Activated CD4-positive, alpha-beta T cell treated with anti-CD3 and anti-CD28 coated beads, Interleukin-2, amount 50 U/mL, for 48 hours (primary cell): ENCODE measurements at places on chromosomes 1 and 21.
A peak's percentile ranks its signal among the peaks of the same experiment; 100 is the strongest.

DNA sequence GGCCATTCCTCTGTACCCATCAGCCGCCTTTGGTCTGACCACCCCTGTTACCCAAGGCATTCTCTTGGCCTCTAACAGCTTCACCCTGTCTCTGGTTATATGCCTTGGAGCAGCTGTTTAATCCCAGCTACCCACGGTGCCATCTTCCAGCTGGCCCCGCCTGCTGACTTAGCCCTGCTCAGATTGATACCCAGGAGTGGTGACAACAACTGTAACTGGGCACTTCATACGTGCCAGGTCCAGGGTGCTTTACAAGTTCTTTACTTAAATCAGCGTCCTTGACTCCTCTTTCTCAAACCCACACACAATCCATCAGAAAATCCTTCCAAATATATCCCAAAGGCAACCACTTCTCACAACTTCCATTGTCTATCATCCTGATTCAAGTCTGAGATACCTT, 37.2 kb upstream of the HMGB4 start:
- DNase-seq = no peak

- DNase-seq = no peak
These were observed 17.2 kb upstream of the BEND5 start for GRCh38 chr1:48793863-48794262.

- no peak for DNase-seq
These were observed 48.4 kb upstream of the NR5A2 start for GRCh38 chr1:199979071-199979470.

DNA sequence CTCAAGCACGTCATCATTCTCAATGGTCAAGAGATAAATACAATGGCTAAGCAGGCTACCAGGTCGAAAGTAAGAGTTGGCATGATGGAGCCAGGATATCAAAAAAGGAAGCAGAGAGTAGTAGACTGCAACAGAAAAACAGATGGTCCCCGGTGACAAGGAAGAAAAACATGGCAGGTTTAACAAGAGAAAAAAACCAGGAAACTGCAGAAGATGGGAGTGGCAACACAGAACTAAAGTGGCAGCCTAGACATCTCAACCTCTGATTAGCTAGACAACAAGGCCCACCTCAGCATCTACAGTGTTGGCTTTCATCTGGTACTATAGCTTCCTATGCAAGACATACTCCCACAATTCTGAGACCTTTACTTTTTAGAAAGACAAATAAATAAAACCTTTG, 3.1 kb downstream of the UBR4 start:
- no peak for DNase-seq

DNA sequence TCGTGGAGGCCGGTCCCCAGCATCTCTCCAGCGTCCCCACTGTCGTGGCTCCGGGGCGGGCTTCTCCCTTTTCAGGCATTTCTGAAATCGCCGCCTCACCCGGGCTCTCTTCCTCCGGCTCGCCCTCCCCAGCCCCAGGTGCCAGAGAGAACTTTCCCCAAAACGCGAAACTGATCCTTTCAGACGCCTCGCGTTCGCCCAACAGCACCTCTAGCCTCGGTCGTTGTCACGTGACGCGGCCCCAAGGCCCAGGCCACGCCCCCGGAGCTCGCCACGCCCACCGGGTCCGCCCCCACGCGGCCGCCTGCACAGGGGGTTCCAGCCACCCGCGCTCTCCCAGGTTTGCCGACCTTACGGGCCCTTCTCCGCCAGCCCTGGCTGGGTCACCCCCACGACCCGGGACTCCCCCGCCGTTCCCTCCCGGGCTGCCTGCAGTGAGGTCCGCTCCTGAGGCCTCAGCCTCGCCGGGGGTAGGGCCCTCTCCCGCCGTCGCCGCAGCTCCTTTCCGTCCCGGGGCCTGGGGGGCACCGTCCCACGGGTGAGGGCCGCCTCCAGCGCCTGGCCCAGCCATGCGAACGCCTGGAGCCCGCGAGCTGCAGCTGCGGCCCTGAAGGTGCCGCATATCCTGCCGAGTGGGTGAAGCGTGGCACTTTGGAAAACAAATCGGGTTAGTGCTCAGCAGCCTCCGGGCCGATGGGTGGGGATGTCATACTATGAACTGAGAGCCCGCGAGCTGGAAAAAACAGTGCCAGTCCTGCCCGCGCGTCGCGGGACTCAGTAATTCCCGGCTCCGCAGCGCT, 21.0 kb downstream of the H3-3A start:
- DNase-seq = peak; percentile 95

- no peak for DNase-seq
These were observed 91.5 kb upstream of the ETS2 start for GRCh38 chr21:38714039-38714817.

GRCh38 chr1:25766721-25767436, 33.1 kb upstream of the SELENON start:
- DNase-seq = no peak

GRCh38 chr1:223225481-223225880, 82.4 kb upstream of the TLR5 start:
- DNase-seq = no peak

DNA sequence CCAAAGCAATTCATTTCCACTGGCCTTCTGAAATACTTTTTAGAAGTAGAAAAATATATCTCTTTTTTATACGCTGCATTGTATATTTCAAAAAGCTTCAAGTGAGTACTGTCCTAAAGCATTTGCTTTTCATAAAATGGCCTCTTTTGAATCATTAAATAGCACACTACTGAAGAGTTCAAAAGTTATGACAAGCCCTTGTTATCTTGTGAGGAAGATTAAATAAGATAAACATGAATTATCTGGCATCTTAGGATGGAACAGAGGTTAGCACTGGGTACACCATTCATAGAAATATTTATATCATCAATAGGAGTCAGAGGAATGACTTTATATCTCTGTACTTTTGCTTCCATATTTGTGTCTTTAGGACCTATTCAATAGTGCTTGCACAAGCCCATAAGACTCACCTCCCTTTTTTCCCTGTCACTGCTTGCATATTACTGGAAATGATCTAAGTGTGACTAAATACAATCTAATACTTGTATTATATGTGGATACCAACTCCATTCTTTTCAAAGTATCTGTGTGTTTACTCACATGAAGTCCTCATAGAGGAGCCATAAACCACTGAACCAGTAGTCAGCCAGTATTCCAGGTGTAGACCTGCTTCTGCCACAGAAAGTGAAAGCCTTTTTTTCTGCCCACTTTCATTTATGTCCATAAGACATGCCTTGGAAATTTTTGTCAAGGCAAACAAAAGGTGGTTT, 274.2 kb upstream of the C1orf105 start:
- DNase-seq = no peak

DNA sequence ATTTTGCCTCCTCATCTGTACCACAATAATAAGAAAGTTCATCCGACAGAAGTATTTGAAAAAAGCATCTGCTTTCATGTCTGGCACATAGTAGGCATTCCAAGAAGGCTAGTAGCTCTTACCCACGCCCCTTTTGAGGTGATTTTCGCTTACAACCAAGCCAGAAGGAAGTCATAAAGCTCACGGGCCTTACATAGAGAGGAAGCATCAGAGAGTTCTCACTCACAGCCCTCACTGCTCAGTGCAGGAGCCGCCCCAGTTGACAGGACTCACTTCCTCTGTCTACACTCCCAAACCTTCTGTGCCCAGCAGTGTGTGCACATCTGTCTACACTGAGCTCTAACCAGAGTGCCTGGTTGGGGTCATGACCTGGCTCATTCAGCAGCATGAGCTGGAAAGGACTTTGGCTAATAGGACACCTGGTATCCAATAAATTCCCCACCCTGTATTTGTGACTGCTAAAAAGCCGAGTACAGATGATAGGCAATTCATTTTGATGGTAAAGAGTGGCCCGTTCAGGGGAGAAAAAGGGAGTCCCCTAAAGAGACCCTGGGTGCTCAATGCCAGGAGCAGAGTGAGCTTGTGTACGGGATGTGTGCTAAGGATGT, 36.8 kb upstream of the DUSP10 start:
- peak; percentile 34 for DNase-seq

- DNase-seq = no peak
These were observed 248.9 kb downstream of the PLPP3 start for GRCh38 chr1:56330391-56331026.

DNA sequence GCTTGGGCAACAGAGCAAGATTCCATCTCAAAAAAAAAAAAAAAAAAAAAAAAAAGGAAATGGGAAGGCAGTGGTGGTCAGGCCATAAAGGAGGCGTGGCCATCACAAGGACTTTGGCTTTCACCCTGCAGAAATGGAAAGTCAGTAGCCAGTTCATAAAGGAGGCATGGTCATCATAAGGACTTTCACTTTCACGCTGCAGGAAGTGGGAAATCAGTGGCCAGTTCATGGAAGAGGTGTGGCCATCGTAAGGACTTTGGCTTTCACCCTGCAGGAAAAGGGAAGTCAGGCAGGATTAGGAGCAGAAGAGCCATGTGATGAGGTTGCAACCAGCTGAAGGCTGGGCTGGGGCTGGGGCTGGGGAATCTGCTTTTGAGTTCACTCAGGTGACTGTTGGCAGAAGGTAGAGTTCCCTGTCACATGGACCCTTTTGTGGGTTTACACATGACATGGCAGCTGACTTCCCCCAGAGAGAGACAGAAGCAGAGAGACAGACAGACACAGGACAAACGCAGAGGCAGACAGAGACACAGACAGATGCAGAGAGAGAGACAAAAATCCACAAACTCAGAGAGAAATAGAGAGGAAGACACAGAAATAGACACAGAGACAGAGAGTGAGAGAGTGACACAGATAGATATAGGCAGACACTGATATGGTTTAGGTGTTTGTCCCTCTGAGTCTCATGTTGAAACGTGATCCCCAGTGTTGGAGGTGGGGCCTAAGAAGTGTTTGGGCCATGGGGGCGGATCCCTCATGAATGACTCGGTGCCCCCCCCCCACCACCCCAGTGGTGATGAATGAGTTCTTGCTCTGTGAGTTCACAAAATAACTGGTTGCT, 263.9 kb upstream of the KAZN start:
- no peak for DNase-seq

DNA sequence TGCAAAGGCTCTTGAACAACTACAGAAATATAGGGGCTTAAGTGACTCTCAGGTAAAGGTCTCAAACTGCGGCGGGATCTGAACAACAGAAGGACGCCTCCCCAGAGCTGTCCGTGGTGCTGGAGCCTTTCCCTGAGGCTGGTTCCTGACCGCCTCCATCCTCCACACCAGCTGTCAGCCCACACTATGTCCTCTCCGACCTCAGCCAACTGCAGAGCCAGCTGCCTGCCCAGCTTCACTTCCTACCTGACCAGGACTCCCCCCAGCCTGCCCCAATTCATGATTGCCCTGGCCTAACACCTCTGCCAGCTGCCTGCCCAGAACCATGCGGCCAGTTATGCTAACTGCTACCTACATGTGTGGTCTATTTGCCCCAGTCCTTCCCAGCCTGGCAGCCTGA, 63.6 kb upstream of the ZC3H12A start:
- DNase-seq = no peak

DNA sequence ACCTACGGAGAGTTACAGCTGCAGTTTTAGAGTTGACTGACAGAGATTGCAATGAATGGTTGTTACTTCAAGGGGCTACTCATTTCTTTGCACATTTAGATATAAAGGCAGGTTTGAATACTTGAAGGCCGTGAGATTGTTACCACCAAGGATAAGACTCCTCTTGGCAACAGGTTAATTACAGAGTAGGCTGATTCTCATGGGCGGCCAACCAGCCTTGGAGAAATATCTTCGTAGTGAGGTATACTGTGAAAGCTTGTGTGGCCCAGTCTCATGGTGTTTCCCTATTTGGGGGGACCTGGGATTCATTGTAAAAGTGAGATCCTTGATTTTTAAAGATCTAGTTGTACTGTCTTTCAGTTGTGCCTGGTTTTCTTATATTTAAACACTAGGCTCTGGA, 103.2 kb upstream of the OLFM3 start:
- DNase-seq = no peak

DNA sequence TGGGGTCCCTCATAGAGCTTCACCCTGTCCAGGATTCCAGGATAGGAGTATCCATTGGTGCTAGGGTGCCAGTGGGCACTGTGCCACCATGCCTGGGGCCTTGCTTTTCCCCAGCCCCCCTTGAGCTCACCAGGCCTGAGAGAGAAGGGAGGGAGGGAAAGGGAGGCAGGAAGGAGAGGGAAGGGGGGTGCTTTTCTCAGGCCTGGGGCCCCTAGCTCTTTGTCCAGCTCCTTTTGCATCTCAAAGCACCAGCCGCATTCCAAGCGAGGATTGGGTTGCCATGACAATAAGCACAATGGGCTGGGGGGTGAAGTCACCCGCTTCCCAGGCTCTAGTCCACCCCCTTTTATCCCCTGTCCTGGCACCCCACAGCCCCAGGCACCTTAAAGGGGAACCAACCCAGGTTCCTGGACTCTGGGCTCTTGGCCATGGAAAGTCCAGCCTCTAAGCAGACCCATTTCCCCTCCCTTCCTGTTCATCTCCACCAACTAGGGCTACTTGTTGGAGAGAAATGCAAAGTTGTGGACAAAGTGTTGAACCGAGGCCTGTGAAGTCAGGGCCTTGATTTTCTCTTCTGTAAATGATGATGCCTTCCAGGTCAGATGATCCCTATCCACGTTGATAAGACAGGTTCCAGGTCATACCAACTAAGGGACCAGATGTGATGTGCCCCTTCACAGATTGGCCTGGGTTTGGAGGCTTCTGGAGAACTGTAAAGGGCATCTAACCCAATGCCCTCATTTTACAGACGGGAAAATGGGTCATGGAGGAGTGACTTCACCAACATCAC, 11.4 kb downstream of the THBS3 start:
- no peak for DNase-seq

- no peak for DNase-seq
These were observed 5.5 kb downstream of the ETV3 start for GRCh38 chr1:157132616-157133167.

DNA sequence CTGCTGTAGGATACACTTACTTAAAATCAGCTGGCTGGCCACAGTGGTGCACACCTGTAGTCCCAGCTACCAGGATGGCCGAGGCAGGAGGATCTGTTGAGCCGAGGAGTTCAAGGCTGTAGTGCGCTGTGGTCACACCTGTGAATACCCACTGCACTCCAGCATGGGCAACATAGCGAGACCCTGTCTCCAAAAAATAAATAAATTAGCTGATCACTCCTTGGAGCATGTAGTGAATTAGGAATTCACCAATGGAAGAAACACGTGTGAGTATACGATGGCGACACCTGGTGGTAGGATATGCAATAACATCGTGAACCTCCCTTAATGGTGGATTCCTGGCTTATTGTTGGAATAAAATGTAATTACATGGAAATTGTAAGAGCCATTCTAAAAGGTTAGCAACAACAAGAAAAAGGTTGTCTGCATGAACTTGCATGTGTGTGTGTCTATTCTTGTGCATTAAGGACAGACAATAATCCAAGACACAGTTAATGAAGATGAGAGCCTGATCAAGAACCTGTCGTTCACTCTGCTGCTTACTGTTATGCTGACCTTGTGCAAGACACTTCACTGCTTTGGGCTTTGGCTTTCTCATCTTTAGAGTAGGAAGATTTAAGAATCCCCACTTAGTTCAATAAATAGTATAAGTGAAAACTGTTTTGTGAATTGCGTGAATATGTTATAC, 38.6 kb upstream of the COX20 start:
- DNase-seq = peak; percentile 62

GRCh38 chr1:117857418-117857817, 72.0 kb downstream of the GDAP2 start:
- no peak for DNase-seq

GRCh38 chr1:240985081-240985480, 371.9 kb downstream of the RGS7 start:
- no peak for DNase-seq

GRCh38 chr21:17979763-17980162, 160.6 kb upstream of the C21orf91 start:
- DNase-seq = no peak

- no peak for DNase-seq
These were observed 4.3 kb upstream of the MFAP2 start for GRCh38 chr1:16984717-16985116.

GRCh38 chr1:214414691-214415090, 133.7 kb downstream of the SMYD2 start:
- DNase-seq = no peak

GRCh38 chr1:161747801-161748200, 1.8 kb upstream of the DUSP12 start:
- no peak for DNase-seq
